ENCODE measurements at places on chromosomes 12 and 14. TPM values are rescaled to one million over a fixed set of nuclear protein-coding genes. Genes with fewer than 3 reads are reported as not detected.

The BAZ2A gene
- 44.8 TPM for total RNA-seq

The TMEM19 gene
- total RNA-seq: 37.1 TPM

The MYO1H gene
- not detected for total RNA-seq

The TMEM119 gene
- total RNA-seq: 186 TPM

The MYF5 gene
- not detected for total RNA-seq

The DTD2 gene
- 68.2 TPM for total RNA-seq

The PPP2R3C gene
- 39.7 TPM for total RNA-seq

The RTL1 gene
- not detected for total RNA-seq

The LGR5 gene
- total RNA-seq: not detected

The TPH2 gene
- total RNA-seq: not detected

The C12orf60 gene
- total RNA-seq: 0.32 TPM

The SOX5 gene
- 13.8 TPM for total RNA-seq

The GLT8D2 gene
- 55.1 TPM for total RNA-seq

The ZC2HC1C gene
- total RNA-seq: 0.64 TPM

The A2M gene
- 20.9 TPM for total RNA-seq

The B4GALNT3 gene
- under 0.01 TPM for total RNA-seq

The GSC gene
- not detected for total RNA-seq

The RILPL1 gene
- 10.6 TPM for total RNA-seq

The SMOC1 gene
- not detected for total RNA-seq

The IGFBP6 gene
- 396 TPM for total RNA-seq

The ACRBP gene
- total RNA-seq: 0.64 TPM

The NIN gene
- total RNA-seq: 29.8 TPM

The SYT1 gene
- 3.9 TPM for total RNA-seq

The RNU6-7 gene
- total RNA-seq: not detected

The CACNA1C gene
- total RNA-seq: 11.7 TPM

The CELA1 gene
- total RNA-seq: not detected

The EID3 gene
- 25.0 TPM for total RNA-seq

The DDIT3 gene
- 56.7 TPM for total RNA-seq

The MANSC1 gene
- total RNA-seq: 2.3 TPM

The CLECL1 gene
- total RNA-seq: not detected

The TBC1D30 gene
- total RNA-seq: under 0.01 TPM

The EML5 gene
- total RNA-seq: 0.86 TPM

The ZNF664 gene
- 40.6 TPM for total RNA-seq

The OAS2 gene
- 5.6 TPM for total RNA-seq

The DNAJC22 gene
- 2.6 TPM for total RNA-seq

The PAH gene
- total RNA-seq: not detected

The IPO4 gene
- total RNA-seq: 41.9 TPM

The ERP27 gene
- total RNA-seq: not detected

The WDR20 gene
- 15.1 TPM for total RNA-seq

The MAP3K9 gene
- total RNA-seq: under 0.01 TPM

The GZMB gene
- not detected for total RNA-seq

The LRRC10 gene
- not detected for total RNA-seq

The PKP2 gene
- 9.5 TPM for total RNA-seq

The MFAP5 gene
- 4.8 TPM for total RNA-seq

Data from fibroblast of villous mesenchyme (primary cell).